ENCODE measurements at places on chromosomes 5 and 9.

DNA sequence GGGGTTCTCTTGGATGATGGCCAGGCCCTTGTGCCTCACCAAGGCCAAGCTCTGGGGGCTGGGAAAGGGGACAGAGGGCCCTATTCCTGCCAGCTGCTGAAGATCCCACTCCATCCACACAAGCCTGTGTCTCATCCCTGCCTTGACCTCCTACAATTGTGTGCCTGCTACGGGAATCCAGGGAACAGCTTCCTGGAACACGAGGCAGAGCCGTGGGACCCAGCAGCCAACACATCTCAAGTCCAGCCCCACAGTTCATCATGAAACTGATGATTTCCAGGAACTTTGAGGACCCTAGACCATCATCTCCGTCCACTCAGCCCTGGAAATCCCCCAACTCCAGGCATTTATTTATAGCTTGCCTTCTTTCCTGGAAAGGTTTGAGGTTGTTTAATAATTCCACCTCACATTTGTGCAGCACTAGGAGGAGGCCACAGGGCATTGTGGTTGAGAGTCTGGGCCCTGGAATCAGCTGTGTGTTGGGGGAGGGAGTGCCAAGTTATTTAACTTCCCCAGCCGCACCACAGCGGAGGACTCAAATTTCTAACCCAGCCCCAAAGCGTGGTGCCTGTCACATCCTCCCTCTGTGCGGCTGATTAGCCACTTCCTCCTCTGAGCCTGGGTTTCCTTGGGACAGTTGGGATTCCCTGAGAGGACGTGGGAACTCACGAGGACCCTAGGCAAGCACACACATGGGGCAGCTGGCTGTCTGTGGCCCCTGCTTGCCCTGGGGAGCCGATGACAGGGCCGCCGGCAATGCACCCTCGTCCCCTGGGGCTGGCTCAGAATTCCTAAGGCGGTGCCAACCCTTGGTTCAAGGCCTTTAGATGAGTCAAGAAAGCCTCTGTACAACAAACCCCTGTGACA, 58.2 kb upstream of the GGTA1 start:
- DNase-seq, result no peak

DNA sequence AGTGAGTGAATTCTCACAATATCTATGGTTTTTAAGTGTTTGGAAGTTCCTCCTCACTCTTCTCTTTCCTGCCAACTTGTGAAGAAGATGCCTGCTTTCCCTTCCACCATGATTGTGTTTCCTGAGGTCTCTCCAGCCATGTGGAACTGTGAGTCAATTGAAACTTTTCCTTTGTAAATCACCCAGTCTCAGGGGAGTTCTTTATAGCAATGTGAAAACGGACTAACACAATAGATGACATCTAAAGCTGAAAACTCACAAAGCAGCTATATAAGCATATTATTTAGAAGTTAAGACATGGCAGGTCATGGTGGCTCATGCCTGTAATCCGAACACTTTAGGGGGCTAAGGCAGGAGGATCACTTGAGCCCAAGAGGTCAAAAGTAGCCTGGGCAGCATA, 130.2 kb downstream of the ARRDC3 start:
- no peak for DNase-seq

GRCh38 chr5:67202828-67203227, 6.2 kb upstream of the CD180 start:
- no peak for DNase-seq

DNA sequence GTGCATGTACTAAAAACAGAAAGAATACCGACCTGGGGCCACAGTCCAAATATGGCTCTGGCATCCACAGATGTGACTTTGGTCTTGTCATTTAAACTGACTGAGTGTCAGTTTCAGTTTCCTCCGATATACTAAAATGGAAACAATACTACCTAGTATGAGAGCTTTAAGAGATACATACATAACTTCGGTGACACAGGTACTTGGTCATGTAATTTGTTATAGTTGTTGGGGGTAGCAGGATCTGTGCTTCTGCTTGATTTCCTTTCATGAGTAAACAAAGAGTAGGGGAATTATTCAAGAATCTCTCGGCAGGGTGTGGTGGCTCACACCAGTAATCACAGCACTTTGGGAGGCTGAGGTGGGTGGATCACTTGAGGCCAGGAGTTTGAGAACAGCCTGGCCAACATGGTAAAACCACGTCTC, 32.1 kb downstream of the MTMR12 start:
- DNase-seq, result no peak

DNA sequence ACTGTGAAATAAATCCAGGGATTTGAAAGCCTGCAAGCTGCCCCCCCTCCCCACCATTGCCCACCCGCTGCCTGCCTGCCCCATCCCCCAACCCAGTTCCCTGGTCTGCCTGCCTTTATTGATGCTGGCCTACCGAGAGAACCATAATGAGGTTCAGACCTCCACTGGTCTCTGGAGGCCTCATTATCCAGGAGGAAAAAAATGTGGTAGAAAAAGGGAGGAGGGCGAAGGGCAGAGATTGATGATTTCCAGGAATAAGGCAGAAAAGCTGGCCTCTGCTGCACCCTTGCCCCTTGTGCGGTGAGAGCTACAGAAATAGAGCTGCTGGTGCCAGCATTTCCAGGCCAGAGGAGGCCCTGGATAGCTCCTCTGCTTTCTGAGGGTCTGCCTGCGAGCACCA, 216.1 kb downstream of the PAPPA start:
- DNase-seq, result no peak

DNA sequence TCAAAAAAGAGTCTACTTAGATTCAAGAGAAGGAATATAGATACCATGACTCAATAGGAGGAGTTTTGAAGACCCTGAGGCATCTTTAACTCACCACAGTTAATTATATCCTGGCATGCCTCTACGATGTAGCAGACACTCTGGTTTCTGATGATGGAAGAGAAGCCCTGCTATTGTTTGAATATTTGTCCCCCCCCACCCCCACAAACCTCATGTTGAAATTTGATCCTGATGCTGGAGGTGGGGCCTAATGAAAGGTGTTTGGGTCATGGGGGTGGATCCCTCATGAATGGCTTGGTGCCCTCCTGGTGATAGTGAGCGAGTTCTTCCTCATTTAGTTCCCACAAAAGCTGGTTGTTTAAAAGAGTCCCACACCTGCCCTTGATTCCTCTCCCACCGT, 147.9 kb upstream of the TBCA start:
- DNase-seq, result no peak

GRCh38 chr5:124104821-124105220, 592.8 kb downstream of the CSNK1G3 start:
- DNase-seq, result no peak
